ENCODE measurements at places on chromosomes 11 and 22.

DNA sequence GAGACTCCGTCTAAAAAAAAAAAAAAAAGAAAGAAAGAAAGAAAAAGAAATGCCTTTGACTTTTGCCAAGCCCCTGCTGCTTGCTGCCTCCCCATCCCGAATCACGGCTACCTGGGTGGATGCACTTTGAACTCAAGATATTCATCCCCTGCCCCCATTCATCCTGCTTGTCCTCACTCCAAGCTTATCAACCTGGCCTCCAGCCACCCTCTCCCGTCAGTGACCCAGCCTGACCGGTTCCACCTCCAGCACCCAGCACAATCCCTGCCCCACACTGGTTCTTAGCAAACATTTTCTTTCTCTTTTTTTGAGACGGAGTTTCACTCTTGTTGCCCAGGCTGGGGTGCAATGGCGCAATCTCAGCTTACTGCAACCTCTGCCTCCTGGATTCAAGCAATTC lies 44.4 kb downstream of the CYTH4 start:
- DNase-seq = no peak

- DNase-seq = no peak
These were observed 22.2 kb upstream of the IL18BP start for GRCh38 chr11:71976551-71976950.

DNA sequence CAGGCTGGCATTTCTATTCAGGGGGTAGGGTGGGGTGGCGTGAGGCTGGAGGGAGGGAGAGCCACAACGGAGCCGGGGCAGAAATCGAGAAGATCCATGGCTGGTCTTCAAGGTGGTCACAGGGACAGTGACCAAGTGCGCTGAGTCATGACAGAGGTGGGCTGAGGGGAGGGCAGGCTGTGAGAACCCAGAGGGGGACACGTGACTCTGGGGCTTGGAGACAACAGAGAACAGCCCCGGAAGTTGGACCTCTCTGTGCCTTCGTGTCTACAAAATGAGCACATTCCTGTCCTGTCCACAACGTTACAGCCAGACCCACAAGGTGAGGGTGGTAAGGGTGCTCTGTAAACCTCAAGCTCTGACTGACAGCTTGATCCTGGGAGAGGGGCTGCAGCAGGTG lies 35.1 kb upstream of the ARFGAP3 start:
- DNase-seq = no peak

DNA sequence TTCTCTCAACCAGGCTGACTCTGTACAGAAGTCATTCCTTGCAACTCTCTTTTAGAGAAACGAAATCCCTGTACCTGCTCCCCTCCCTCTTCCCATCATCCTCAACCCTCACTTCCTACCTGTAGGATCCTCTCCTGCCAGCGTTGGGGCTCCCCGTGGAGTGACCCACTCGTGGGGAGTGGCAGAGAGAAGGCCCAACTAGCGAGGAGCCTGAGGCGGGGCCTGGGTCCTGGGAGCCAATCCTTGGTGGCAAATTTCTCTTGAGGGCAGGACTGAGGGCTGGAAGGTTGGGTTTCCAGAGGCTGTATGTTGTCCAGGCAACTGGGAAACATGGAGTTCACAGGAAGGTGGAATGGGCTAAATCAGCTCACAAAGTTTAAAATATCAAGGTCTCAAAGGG lies 10.4 kb downstream of the NHERF4 start:
- DNase-seq = no peak

DNA sequence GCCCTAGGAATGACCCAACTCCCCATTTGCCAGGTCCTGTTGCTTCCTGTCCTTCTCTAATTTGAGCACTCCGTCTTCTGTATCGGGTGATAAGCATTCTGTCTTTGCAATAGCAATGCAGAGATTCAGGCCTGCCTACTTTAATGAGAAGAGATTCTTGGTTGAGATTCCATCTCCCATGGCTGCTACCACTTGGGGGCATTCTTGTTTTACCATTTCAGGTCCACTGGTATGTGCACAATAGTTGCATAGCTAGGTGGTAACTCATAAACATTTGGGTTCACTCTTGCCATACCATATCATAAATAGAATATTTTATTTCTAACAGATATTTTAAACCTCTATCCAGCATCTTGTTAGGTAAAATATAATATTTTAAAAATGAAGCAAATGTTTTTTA lies 34.4 kb upstream of the CALCB start:
- DNase-seq = no peak

DNA sequence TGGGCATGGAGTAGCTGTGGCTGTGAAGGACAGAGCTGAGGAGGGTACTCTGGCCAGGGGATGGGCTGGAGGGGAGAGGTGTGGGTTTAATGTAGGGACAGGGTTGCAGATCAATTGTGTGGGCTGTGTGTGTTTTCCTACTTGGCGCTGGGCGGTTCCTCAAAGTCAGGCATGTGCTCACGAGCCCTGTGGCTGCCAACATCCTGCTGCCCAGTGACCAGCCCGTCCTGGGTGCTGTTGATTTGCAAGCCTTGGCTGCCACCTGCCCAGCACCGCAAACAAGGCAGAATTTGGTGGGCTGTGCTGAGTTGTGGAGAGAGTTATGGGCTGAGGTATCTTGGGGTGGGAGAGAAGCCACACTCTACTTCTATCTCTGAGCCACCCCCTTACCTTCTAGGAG lies 69.2 kb downstream of the SCN3B start:
- DNase-seq = no peak

- DNase-seq = no peak
These were observed 52.3 kb downstream of the CCDC34 start for GRCh38 chr11:27310707-27311106.

DNA sequence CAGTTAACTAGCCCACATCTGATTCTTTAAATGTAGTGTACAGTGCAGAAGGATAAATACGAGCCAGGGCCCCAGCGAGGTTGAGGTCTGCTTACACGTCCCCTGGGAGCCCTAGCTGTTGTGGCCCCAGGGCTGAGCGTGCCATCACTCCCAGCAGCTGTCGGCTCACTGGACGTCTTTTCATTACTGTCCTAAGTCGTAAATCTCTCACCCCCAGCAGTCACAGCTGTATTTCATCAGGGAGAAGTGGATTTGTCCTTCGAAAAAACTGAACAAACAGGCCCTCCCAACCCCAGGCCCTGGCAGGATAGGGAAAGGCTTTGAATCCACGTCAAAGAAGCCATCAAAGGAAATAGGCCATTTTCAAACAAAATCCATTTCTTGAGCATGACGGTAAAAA lies 110.4 kb upstream of the CSNK2A3 start:
- DNase-seq = no peak
